MV-4-11 (cell line): ENCODE measurements at places on chromosomes 13 and 19.

- no peak for DNase-seq
Measured at GRCh38 chr13:109113427-109113826, 484.0 kb downstream of the MYO16 start.

- DNase-seq: peak; percentile 80
Measured at GRCh38 chr19:17332677-17333581, 1.7 kb downstream of the ANO8 start.

GRCh38 chr19:45439569-45440258 is 16.0 kb upstream of the ERCC1 start:
- peak; percentile 84 for DNase-seq

DNA sequence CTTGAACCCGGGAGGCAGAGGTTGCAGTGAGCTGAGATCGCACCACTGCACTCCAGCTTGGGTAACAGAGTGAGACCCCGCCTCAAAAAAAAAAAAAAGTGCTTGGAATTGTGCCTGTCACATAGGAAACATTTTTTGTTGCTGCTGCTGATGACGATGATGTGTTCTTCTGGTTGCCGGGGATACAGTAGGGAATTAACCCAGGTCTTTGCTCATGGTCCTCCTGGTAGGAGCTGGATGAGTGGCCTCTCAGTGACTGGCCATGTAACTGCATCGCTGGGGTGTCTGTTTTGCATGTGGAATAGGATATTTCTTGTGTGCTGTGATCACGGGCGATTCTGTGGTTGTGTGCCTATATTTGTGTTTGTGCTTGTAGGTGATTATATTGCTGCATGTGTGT is 4.7 kb upstream of the CNFN start:
- no peak for DNase-seq

DNA sequence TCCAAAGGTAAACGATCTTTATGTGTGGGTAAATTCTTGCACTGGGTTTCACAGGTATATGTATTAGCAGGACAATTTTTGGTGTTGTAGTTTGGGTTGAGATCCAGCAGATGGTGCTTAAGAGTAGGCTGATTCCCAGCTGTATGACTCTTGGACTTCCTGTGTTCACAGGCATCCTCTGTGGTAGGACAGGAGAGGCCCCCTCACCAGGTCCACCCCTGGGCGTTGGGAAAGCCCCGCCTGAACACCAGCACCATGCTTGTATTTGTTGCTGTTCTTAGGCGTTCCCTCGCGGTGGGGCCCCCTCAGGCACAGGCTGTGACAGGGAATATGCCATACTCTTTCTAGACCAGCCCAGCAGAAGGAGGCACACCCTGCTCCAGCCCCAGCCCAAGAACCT is 49.5 kb upstream of the PCDH17 start:
- no peak for DNase-seq

GRCh38 chr13:29165840-29166239 is 345.7 kb downstream of the MTUS2 start:
- peak; percentile 95 for DNase-seq

DNA sequence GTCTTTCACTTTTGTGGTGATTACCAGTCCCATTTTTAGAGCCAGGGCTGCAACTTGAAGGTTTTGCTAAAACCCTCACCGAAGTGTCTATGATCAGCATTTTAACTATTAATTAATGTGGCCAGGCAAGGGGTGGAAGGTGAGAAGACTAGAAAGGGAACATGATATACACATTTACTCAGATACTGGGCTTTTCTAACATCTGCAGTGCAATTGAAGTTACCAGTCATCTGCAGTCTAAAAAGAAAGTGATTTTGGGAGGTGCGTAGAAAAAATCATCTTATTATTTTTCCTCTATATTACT is 481 bp downstream of the ALOX5AP start:
- no peak for DNase-seq

DNA sequence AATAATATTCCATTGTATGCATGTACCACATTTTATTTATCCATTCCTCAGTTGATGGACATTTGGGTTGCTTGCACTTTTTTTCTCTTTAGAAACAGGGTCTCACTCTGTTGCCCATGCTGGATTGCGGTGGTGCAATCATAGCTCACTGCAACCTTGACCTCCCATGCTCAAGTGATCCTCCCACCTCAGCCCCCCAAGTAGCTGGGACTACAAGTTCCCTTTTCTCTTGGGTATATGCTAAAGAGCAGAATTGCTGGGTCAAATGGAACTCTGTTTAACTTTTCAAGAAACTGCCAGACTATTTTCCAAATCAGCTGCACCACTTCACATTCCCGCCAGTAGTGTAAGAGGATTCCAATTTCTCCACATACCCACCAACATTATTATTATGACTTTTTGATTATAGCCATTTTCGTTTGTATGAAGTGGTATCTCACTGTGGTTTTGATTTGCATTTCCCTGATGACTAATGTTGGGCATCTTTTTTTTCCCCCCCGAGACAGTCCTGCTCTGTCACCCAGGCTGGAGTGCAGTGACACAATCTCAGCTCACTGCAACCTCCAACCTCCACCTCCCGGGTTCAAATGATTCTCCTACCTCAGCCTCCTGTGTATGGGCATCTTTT is 7.6 kb upstream of the IPO5 start:
- DNase-seq: no peak

DNA sequence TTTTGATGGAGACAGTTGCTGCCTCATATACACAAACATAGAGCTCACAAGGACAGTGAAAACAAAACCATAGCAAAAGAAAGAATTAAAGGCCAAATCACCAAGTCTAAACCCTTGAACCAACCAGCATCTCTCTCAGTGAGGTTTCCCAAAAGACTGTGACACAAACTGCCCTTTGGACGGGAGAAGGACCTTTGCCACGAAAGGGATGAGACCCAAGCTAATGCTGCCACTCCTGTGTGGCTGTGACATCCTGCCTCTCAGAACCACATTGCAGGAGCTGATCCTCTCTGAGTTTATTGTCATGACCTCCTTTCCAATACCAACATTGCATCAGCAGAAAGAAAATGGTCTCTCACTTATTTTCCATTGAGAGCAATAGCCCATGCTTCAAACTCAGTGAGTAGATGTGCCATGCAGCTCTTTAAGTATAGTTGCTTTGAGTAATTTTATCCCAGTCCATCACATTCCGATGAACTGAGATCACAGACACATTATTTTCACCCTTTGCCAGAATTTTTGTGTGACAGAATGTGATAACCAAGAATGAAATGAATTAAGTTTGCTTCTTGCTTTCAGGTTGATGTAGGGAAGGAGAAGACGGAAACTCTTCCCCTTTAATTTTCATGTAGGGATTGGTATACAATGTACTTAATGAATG is 133.5 kb upstream of the IRS2 start:
- DNase-seq: no peak

DNA sequence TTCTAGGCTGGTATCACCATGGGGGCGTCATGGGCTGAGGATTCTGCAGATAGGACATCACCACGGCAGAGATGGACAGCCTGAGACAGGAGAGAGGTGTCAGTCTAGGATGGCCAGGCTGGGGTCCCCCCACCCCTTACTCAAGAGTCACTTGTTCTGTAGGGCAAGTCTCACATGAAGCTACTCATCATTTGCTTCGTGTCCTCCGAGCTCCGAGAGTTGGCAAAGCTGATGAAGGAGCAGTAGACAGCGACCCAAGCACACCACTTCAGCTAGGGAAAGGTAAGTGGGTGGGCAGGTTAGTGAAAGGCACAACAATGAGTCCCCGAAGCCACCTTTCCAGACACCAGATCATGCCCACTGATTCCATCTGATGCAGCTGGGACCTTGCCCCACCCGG is 1.7 kb downstream of the WDR83 start:
- DNase-seq: no peak

DNA sequence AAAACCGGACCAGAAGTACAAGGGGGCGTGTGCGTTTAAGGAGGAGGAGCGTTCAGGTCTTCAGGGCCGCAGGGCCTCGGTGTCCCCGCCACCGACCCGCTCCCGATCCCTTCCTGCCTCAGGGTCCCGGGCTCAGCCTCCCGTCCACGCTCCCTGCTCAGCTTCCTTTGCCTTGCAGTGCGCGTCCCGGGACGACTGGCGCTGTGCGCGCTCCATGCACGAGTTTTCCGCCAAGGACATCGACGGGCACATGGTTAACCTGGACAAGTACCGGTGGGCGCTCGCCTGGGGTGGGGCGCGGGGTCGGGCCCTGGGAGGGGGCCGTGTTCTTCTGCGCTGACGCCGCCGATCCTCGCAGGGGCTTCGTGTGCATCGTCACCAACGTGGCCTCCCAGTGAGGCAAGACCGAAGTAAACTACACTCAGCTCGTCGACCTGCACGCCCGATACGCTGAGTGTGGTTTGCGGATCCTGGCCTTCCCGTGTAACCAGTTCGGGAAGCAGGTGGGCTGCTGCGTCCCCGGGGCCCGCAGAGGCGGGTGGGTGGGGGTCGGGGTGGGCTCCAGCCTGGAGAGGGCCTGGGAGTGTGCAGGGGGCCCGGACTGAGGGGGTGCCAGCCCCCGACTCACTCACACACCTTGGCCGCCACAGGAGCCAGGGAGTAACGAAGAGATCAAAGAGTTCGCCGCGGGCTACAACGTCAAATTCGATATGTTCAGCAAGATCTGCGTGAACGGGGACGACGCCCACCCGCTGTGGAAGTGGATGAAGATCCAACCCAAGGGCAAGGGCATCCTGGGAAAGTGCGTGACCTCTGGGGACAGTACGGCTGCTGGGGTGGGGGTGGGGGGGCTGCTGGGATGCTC is 1.4 kb downstream of the GPX4 start:
- DNase-seq: no peak

DNA sequence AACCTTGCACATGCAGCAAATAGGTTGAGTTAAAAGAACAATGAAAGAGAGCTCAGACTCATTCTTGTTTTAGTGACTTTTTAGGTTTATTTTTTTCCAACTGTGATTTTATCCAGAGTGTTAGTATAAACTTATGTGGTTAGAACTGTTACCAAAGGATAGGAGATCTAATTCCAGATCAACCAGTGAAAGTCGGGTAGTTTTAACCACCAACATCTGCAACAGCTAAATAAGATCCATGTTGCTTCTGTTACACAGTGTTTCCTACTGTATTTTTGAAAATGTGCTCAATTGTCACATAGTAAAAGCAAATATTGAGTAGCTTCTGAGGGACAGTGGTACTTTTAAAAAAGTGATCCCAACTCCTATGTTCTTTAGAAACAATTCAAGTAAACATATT is 53.9 kb upstream of the ARGLU1 start:
- no peak for DNase-seq
